Progenitor cell of endocrine pancreas (in vitro differentiated cells): ENCODE measurements at places on chromosomes 7 and 10. TPM values are rescaled to one million over a fixed set of nuclear protein-coding genes. Genes with fewer than 3 reads are reported as not detected.

The OPN1SW gene
- not detected in 2 replicates for total RNA-seq

DNA sequence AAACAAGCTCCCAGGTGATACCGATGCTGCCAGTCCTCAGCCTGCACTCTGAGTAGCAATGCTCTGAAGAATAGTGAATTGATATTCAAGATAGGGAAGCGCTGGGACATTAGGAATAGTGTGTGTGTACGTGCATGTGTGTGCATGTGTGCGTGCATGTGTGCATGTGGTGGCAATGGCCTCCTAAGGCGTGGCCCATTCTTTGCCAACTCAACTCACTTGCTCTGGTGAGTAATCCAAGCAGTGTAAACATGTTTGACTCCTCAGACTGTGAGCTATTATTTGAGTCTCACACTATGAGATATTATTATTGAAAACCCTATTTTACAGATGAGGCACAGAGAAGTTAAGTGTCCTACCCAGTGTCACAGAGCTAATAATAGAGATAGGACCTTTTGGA is 186.6 kb downstream of the RAB11FIP2 start:
- no peaks in the 10 kb centered on the region for H3K4me1 ChIP-seq
- no peak for DNase-seq
- H3K36me3 ChIP-seq = no peaks in the 10 kb centered on the region
- H3K27me3 ChIP-seq = peaks cover 22% of the 10 kb centered on the region
- H3K27ac ChIP-seq = no peak overlapping the region

DNA sequence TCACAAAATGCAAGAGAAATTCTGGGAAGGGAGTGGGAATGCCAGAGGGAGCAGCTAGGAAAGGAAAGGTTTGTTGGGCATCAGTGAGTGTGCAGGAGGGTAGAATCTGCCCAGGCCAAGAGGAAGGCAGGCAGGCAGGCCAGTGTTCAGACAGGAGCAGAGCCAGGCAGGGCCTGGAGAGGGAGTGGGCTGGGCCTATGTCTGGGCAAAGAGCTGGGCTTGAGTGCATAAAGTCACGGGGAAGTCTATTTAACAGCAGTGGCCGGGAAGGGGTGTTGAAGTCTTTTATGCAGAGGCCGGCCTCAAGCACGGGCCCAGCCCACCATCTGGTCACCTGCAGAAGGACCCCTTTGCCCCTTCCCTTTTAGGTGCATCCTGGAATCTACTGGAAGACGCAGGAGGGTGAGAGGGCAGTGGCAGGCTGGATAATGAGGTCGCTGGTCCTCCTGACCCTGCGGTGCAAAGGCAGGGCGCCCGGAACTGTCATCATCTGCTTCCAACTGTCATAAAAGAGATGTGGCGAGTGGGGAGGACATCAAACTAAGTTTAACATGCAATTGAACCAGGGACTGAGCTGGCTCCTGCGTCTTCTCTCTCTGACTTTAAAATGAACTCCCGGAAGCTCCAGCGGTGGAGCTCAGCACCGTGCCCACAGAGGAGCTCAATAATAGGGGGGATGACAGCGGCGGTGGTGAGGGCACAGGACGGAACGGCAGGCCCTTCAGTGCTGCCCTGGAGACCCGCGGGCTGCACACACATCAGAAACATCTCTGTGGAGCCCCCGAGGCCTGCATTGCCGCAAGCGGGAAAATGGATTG is 29.5 kb downstream of the CARD11 start:
- DNase-seq = no peak
- H3K36me3 ChIP-seq = peaks cover 4% of the 10 kb centered on the region
- peaks cover 2% of the 10 kb centered on the region for H3K4me1 ChIP-seq

- H3K36me3 ChIP-seq = no peaks in the 10 kb centered on the region
- H3K4me1 ChIP-seq = no peaks in the 10 kb centered on the region
- DNase-seq = no peak
- H3K27ac ChIP-seq = no peak overlapping the region
- H3K4me3 ChIP-seq = no peak overlapping the region
- H3K27me3 ChIP-seq = peaks cover 30% of the 10 kb centered on the region
Measured at GRCh38 chr7:42831006-42831717, 80.7 kb downstream of the C7orf25 start.

The IKZF1 gene
- total RNA-seq = 0.36 and 0.42 TPM in 2 replicates

DNA sequence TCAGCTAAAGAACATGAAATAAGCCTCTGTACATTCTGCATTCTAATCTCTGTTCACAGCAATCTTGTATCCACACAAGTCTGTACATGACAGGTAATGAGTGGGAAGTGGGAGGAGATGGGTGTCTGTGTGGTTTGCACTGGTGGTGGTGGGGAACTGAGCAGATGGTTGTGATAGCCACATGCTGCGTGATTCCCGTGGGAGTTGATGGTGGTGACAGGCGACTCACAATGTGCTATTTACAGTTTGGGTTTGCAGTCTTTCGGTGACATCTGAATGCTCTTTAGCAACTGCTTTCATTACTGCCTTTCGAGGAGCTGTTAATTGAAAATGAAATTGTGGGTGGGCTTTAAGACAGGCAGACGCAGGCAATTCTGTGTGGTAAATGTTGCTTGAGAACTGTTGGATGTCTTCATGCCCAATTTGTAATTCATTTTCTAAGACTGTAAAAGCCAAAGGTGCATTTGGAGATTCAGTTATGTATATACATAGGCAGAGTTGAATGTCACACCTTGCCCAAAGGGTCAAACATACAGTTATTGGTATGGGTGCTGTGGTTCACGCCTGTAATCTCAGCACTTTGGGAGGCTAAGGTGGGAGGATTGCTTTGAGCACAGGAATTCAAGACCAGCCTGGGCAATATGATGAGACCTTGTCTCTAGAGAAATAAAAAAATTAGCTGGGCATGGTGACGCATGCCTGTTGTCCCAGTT is 308.2 kb downstream of the AUTS2 start:
- peak overlapping the region; percentile 49 for H3K27ac ChIP-seq
- no peak for DNase-seq
- no peaks in the 10 kb centered on the region for H3K27me3 ChIP-seq
- no peak overlapping the region for H3K4me3 ChIP-seq
- peaks cover 29% of the 10 kb centered on the region for H3K4me1 ChIP-seq
- peaks cover 4% of the 10 kb centered on the region for H3K36me3 ChIP-seq

DNA sequence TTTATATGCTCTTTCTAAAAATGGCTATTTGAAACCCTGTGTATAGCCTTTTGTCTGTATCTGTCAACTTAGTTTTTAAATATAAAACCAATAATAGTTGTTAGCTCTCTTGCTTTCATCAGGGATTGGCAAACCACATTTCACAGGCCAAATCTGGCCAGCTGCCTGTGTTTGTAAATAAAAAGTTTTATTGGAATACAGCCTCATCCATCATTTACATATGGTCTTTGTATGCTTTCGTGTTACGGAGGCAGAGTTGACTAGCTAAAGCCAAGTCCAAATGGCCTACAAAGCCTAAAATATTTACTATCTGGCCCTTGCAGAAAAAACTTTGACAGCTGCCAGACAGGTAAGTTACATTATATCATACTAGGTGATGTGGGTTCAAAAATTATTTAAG is 235.0 kb downstream of the BICC1 start:
- H3K4me1 ChIP-seq = peaks cover 9% of the 10 kb centered on the region
- H3K27me3 ChIP-seq = no peaks in the 10 kb centered on the region
- DNase-seq = no peak
- H3K4me3 ChIP-seq = no peak overlapping the region
- no peaks in the 10 kb centered on the region for H3K36me3 ChIP-seq
- no peak overlapping the region for H3K27ac ChIP-seq

- DNase-seq = no peak
- H3K4me1 ChIP-seq = peaks cover 5% of the 10 kb centered on the region
Measured at GRCh38 chr7:116577320-116577871, 52.6 kb downstream of the CAV1 start.

GRCh38 chr7:39488467-39489393 is 77.5 kb upstream of the YAE1 start:
- H3K27me3 ChIP-seq = no peaks in the 10 kb centered on the region
- no peak overlapping the region for H3K4me3 ChIP-seq
- H3K4me1 ChIP-seq = peaks cover 9% of the 10 kb centered on the region
- no peak overlapping the region for H3K27ac ChIP-seq
- DNase-seq = no peak
- no peaks in the 10 kb centered on the region for H3K36me3 ChIP-seq
